ENCODE measurements at places on chromosomes 13 and 19.

DNA sequence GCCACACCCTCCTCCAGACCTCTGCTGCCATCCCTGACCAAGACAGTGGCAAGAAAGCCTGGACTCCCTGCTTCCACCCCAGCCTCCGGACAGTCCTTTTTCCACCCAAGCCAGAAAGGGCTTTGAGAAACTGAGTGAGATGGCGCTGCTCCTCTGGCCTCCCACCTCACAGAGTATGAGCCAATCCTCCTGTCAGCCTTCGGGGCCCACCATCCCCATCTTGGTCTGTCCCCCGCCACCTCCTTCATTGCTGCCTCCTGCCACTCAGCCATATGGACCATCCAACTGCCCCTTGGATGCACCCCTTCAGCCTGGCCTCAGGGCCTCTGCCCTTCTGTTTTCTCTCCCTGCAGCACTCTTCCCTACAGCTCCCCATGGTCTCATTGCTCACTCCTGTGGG lies 125.7 kb downstream of the CRYL1 start:
- no peak for DNase-seq

- peak; percentile 80 for DNase-seq
Measured at GRCh38 chr19:48588670-48589401, 17.7 kb upstream of the SPACA4 start.

DNA sequence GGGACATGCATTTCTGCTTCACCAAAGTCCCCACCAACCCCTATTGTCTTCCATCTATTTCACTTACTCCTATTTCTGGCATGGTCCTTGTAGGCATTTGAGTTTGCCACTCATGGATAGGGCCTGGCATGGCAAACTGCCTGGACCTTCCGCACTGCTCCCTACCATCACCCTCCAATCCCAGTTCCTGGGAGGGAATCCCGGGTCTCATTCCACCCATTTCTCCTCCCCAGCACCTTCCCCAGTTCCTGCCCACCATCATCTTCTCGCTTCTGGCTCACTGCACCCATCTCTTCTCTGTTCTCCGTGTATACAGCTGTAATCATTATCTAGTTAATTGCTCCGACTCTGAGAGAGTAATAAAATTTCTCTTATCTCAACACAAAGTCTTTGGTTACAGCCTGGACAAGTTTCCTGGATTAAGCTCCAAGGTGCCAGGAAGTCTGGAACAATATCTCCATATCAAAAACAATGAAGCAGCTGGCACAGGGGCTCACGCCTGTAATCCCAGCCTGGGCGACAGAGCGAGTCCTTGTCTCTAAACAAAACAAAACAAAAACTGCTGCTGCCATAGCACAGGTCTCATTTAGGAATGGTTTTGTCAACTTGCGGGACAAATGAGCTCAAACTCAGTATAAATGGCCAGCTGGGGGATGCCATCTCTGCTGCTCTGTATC lies 17.0 kb upstream of the COX7A1 start:
- DNase-seq, result no peak

DNA sequence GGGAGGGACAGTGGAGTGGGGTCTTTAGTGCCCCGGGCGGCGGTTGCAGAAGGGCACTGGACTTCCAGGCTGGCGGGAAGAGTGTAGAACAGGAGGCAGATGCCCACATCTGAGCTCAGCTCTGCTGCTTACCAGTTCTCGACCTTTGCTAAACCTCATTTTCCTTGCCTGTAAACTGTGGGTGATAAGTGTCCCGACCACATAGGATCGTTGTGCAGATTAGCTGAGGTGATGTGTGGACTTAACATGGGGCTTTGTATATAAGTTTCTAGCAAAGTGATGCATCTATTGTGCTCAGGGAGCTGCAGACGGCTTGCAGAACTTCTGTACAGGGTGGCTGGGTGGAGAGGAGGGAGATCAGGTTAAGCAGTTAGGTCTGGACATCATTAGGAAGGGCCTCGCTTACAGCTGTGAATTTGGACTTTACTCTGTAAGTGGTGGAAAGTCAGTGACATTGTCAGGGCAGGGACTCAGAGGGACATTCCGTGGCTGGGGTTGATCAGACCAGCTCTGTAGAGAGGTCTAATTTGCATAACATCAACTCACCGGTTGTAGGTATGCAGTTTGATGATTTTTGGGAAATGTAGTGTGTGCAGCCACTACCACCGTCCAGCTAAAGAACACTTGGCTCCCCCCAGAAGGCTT lies 70.0 kb downstream of the SPATA13 start:
- DNase-seq, result no peak

DNA sequence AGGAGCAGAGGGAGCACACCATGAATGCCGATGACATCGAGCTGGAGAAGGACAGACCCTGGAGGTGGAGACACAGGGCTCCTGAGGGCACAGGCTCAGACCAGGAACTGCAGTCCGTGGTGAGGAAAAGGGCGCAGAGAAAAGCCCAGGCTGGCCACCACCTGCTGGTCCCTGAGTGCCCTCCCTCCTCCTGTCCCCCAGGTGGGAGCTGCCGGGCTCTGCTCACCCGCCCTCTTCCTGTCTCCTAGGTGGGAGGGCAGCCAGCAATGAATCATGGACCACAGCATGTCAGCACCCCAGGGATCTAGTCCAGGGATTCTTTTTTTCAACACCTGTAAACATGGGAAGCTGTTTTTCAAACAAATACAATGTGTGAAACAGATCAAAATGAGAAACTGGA lies 94.6 kb upstream of the ARHGEF7 start:
- DNase-seq, result no peak

GRCh38 chr13:64327505-64328194 lies 2902.5 kb downstream of the PCDH9 start:
- no peak for DNase-seq

DNA sequence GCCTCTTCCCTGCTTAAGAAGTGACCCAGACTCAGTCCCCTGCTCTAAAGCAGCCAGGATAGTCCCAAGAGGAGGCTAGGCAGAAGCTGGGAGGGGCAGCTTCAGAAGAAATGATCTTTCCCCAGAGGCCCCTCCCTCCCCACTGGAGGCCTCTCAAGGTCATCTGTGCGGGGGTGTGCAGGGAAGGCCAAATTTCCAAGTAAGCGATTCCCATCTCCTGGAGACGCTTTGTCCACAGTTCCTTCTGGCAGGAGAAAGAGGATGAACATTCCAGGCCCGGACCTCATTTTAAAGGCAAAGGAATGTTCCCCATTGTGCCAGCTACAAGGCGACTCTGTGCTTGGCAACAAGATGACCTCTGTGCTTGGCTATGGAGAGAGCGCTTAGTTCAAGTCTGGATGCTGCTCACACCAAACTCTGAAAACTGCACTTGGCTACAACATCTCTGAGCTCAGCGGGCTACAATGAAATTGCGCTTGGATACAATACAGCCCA lies 23.5 kb downstream of the COL5A3 start:
- DNase-seq, result no peak

- DNase-seq, result no peak
Measured at GRCh38 chr13:40662866-40663265, 3.6 kb downstream of the FOXO1 start.

DNA sequence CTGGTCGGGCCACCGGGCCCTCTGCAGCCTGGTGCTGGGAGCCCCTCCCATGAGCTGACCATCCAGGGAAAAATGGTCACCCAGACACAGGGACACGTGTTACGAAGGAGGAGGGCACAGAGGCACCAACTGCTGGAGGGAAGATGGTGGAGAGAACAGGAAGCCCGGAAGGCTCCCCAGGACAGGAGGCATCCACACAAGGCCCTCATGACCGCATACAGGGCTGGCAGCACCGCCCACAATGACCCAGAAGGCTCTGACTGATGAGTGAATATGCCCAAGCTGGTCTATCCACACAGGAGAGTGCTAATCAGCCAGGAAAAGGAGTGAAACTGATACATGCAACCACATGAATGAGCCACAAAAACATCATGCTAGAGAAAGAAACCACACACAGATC lies 14.0 kb upstream of the TMEM86B start:
- no peak for DNase-seq

- DNase-seq, result no peak
Measured at GRCh38 chr13:34151885-34152284, 333.9 kb downstream of the RFC3 start.

DNA sequence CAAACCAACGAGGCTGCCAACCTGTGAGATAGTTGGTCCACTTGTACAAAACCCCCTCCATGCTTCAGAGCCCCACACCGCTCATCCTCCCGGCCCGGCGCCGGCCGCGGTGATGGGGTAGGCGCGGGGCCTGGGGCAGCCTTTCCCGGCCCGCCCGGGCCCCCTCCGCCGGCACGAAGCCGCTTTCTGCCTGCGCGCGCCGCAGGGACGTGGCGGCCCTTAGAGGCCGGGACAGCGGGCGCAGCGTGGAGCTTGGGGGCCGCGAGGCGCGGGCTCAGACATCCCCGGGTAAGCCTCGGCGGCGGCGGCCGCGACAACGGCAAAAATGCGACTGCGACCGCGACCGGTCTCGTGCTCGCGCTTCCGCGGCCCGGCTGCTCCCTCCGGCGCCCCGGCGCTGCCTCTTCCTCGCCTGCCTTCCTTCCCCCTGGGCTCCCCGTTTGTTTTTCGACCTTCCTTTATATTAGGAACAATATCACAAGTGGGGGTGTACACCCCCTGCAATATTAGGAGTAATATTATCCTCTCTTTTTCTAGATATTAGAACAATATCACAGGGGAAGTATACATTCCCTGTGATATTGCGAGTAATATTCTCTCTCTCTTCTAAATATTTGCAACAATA lies 53.9 kb upstream of the CEACAM21 start:
- no peak for DNase-seq

DNA sequence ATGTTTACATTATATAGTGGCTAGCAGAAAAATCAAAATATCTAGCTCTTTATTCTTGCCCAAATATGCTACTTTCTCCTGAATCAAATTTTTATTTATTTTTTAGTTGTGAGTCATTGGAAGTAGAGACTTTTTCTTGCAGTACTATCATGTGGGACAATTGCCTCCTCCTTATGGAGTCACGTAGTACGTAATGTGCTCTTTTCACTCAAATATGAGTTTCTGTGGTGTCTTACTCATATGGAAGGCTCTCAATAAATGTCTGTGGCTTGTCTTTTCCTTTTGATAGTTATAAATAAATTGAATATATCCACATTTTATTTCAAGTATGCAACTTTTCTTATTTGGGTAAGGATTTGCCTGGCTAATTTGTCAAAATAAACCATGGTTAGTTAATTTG lies 1411.0 kb upstream of the SLC10A2 start:
- no peak for DNase-seq

DNA sequence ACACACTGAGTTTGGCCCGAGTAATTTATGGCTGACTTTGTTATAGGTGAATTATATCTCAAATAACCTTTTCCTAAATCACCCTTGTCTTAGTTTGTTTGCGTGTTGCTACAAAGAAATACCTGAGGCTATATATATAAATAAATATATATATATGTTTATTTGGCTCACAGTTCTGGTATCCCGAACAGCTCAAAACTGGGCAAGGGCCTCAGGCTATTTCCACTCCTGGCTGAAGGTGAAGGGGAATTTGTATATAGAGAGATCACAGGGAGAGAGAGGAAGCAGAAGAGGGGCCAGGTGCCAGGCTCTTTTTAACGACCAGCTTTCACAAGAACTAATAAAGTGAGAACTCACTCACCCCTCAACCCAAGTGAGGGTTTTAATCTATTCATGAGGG lies 159.9 kb upstream of the STARD13 start:
- DNase-seq, result no peak

DNA sequence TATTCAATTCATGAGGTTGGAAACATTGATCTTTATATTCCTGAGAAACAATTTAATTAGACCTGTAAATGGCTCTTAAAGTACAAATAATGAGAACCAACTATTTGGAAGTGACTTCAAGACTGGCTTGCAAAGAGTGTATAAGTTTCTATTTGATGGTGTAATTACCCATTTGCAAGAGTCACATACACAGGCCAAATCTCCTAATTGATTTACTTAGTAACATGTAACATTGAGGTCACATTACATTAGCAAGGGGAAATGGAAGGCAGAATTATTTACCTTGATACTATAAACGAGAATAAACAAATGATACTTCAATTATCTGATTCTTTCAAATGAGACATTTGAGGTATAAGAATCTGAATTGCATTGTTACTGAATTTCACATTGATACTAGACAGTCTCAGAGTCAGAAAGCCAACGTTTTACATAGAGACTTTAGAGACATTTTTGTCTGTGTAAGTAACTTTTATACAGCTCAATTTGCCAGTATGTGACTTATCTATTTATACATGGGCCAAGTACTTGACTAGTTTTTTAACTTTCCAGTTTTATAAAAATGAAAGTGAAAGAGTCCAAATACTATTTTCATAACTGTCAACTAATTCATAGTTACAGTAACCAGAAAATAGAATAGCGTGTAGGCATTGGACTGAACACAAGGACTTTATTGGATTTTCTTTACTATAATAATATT lies 95.6 kb upstream of the RFC3 start:
- no peak for DNase-seq

DNA sequence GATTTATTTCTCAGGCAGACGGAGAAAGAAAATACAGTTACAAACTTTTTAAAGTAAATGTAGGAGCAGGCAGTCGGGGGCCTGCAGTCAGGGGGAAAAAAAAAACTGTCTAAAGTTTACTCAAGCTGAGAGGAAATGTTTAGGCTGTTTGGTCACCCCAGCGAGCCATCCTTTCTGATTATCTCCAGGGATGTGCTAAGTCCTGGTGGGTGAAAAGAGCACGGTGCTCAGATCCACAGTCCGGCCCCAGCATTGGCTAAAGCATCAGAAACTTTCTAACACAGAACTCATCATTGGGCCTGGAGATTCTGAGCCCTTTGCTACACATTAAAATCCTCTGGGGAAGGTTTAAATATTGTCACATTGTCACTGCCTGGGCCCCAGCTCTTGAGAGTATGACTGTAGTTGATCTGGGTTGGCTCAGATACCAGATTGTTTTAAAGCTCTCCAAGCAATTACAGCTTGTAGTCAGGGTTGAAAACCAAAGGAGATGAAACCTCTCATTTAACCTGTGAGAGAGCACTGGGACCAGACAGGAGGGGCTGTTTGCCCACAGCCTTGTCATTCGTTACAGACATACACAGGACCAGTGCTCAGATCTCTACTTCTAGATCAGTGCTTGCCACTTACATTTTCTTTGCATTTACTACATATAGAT lies 131.1 kb upstream of the HTR2A start:
- no peak for DNase-seq

- no peak for DNase-seq
Measured at GRCh38 chr19:58252102-58252685, 23.5 kb downstream of the ZNF544 start.

- peak; percentile 84 for DNase-seq
Measured at GRCh38 chr13:36818804-36819738, at the start of gene RFXAP. RFXAP (plus strand) TSS chr13:36819222; CDS start chr13:36819358, 136 bp downstream.

- no peak for DNase-seq
Measured at GRCh38 chr13:111316161-111316730, 4.2 kb upstream of the TEX29 start.

GRCh38 chr13:111139873-111140561 lies 24.9 kb downstream of the ARHGEF7 start:
- DNase-seq, result no peak

GRCh38 chr13:86108334-86108733 lies 309.1 kb upstream of the SLITRK6 start:
- DNase-seq, result no peak

GRCh38 chr13:44218501-44219240 lies 155.0 kb upstream of the SERP2 start:
- DNase-seq, result no peak

GRCh38 chr13:23377983-23378632 lies 55.4 kb downstream of the SACS start:
- peak; percentile 40 for DNase-seq

Data from activated gamma-delta T cell treated with anti-CD3 and anti-CD28 coated beads, Interleukin-2, amount 50 U/mL, for 16 hours (primary cell).